Naive B cell (primary cell): ENCODE measurements at places on chromosomes 6 and 20. TPM values are rescaled to one million over a fixed set of nuclear protein-coding genes. Genes with fewer than 3 reads are reported as not detected.

ALDH8A1 gene
- not detected for polyA plus RNA-seq

DNA sequence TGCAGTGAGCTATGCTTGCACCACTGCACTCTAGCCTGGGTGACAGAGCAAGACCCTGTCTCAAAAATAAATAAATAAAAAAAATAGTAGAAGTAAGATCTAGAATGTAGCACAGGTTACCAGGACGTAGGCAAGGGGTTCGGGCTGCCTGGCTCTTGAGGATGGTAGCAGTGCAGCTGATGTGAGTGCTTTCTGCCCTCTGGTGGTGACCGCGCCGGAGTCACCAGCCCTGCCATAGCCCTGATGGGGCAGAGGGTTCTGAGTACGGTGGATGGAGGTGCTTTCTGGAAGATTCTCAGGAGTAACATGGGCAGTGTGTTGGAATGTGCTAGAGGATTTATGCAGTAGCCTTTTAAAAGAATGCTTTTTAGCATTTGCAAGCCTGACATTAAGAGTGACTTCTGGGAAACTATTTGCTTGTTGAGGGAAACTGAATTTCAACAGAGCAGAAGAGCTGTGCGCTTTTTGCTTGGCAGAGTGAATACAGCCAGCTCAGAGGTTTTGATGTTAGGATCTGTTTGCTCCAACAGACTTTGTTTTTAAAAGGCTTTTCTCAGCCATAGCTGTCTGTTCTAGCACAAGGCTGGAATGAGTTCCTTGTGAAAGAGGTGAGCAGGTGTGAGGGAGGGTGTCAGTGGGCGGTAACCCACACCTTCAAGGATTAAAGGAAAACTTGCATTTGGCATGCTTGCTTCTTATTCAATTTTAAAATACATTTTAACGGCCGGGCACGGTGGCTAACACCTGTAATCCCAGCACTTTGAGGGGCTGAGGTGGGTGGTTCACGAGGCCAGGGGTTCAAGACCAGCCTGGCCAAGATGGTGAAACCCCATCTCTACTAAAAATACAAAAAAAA, 65.9 kb downstream of the PTPN1 start:
- peak; percentile 53 for DNase-seq

ADGRB3 gene
- polyA plus RNA-seq: not detected

DNA sequence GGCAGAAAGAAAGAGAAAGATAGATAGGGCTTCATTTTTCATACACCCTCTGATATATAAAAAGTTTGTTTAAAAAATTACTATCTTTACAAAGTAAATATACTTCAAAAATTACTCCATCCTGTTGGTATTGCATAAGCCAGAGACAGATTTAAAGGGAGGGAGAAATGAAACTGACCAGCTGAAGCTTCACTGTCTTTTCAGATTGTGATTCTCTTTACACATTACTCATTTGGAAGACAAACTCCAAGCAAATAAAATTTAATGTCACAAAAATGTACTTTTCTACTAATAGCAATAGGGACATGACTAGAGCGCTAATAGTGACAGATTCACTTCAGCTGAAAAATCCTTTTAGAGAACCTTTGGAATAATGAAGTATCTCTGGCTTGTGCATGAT, 38.6 kb upstream of the MARCKS start:
- DNase-seq: no peak

HSPA1A gene
- polyA plus RNA-seq: 7.1 TPM
